HT-29 (cell line): ENCODE measurements at places on chromosomes 13 and 19. TPM values are rescaled to one million over a fixed set of nuclear protein-coding genes. Genes with fewer than 3 reads are reported as not detected.

POSTN gene
- not detected in 2 replicates for total RNA-seq

NCAN gene
- not detected in 2 replicates for total RNA-seq

KASH5 gene
- total RNA-seq: not detected in 2 replicates

ZNF554 gene
- 1.2 TPM in 2 replicates for total RNA-seq

IQCN gene
- 0.71 and 1.1 TPM in 2 replicates for total RNA-seq

EPSTI1 gene
- 3.5 and 5.1 TPM in 2 replicates for total RNA-seq

RFPL4AL1 gene
- not detected in 2 replicates for total RNA-seq

RAB4B gene
- total RNA-seq: 36.0 and 51.3 TPM in 2 replicates

CALR3 gene
- total RNA-seq: 0.05 and 0.20 TPM in 2 replicates

SBK3 gene
- total RNA-seq: 0.16 and 0.53 TPM in 2 replicates

ZNF701 gene
- total RNA-seq: 2.1 and 2.2 TPM in 2 replicates

ZIC5 gene
- total RNA-seq: not detected in 2 replicates

DUXA gene
- not detected in 2 replicates for total RNA-seq

TLE2 gene
- total RNA-seq: 0.08 and 1.1 TPM in 2 replicates

FCER2 gene
- total RNA-seq: not detected in 2 replicates

NOTCH3 gene
- total RNA-seq: 0.46 and 0.63 TPM in 2 replicates

LGALS14 gene
- not detected in 2 replicates for total RNA-seq

FGF22 gene
- 0.05 and 0.36 TPM in 2 replicates for total RNA-seq

COPE gene
- total RNA-seq: 290 and 317 TPM in 2 replicates

CCNE1 gene
- 20.1 and 29.1 TPM in 2 replicates for total RNA-seq

KCNJ14 gene
- 2.7 and 3.6 TPM in 2 replicates for total RNA-seq

SPRED3 gene
- 0.13 and 3.2 TPM in 2 replicates for total RNA-seq

HIF3A gene
- total RNA-seq: not detected in 2 replicates

CYP4F11 gene
- 0.29 and 0.58 TPM in 2 replicates for total RNA-seq

ZNF177 gene
- 0.03 and 0.18 TPM in 2 replicates for total RNA-seq

BRCA2 gene
- total RNA-seq: 13.6 and 20.0 TPM in 2 replicates

SYCN gene
- not detected in 2 replicates for total RNA-seq

FDX2 gene
- 50.2 and 50.9 TPM in 2 replicates for total RNA-seq

ATP1A3 gene
- total RNA-seq: 0.10 and 0.66 TPM in 2 replicates

CACNG7 gene
- not detected in 2 replicates for total RNA-seq

PRR22 gene
- 2.1 and 3.9 TPM in 2 replicates for total RNA-seq

SMIM17 gene
- total RNA-seq: not detected in 2 replicates

TNFRSF19 gene
- 0.03 TPM in 1 of 2 replicates, not detected in the other for total RNA-seq

IFNL1 gene
- not detected in 2 replicates for total RNA-seq

HSPB6 gene
- total RNA-seq: not detected in 2 replicates

COL5A3 gene
- not detected in 2 replicates for total RNA-seq

PSG4 gene
- not detected in 2 replicates for total RNA-seq

MAST3 gene
- 8.6 and 13.8 TPM in 2 replicates for total RNA-seq

SHISA7 gene
- not detected in 2 replicates for total RNA-seq

MAP4K1 gene
- 0.36 TPM in 1 of 2 replicates, not detected in the other for total RNA-seq

ZNF90 gene
- not detected in 2 replicates for total RNA-seq

SIGLEC9 gene
- total RNA-seq: not detected in 2 replicates

C19orf85 gene
- total RNA-seq: 0.41 and 0.83 TPM in 2 replicates

ICAM5 gene
- 0.34 and 0.56 TPM in 2 replicates for total RNA-seq

DMKN gene
- 7.0 and 8.6 TPM in 2 replicates for total RNA-seq

GNG7 gene
- 0.03 and 0.23 TPM in 2 replicates for total RNA-seq

ERICH4 gene
- not detected in 2 replicates for total RNA-seq

EMC10 gene
- 324 and 336 TPM in 2 replicates for total RNA-seq

CACNA1A gene
- 0.10 and 0.70 TPM in 2 replicates for total RNA-seq

GRK1 gene
- total RNA-seq: 0.13 TPM in 1 of 2 replicates, not detected in the other

CRX gene
- total RNA-seq: not detected in 2 replicates

FCAR gene
- total RNA-seq: not detected in 2 replicates

LONP1 gene
- total RNA-seq: 92.1 and 95.2 TPM in 2 replicates

NFILZ gene
- not detected in 2 replicates for total RNA-seq

GYS1 gene
- 67.1 and 71.5 TPM in 2 replicates for total RNA-seq
